ENCODE measurements at places on chromosomes 6 and 20.

- DNase-seq, result peak; percentile 13
Measured at GRCh38 chr6:6560909-6561308, 27.6 kb upstream of the LY86 start.

DNA sequence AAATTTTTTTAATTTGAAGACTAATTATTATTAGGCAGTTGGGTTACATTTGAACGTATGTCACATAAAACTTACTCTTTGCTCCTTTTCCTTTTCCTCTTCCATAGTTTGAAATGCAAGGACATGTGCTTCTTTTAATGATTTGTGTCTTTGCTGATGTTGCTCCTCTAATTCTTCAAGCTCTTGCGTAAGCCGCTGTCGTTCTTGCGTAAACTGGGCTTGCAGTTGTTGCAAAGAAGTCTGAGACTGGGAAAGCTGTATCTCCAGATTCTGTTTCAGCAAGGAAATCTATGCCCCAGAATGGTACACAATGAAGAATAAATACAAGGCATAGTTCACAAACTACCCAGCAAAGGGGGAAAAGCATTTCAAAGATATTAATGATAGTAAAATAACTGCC, 45.1 kb upstream of the MCM9 start:
- no peak for DNase-seq

GRCh38 chr6:144131248-144131709, 19.0 kb upstream of the STX11 start:
- DNase-seq, result peak; percentile 71

DNA sequence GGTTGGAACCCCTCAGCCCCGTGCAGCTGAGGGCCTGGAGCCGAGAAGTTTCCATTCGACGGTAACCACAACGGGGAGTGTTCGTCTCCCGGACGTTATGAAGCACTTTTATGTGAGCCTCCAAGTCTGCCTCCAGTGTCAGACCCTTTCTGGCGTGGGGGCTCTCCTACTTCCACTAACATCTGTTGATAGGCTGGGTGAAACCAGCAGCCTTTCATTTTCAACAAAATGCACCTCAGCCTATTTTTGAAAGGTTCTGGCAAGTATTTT, 257.4 kb downstream of the THBS2 start:
- no peak for DNase-seq

GRCh38 chr6:11462742-11463397, 74.7 kb upstream of the TMEM170B start:
- DNase-seq, result no peak

DNA sequence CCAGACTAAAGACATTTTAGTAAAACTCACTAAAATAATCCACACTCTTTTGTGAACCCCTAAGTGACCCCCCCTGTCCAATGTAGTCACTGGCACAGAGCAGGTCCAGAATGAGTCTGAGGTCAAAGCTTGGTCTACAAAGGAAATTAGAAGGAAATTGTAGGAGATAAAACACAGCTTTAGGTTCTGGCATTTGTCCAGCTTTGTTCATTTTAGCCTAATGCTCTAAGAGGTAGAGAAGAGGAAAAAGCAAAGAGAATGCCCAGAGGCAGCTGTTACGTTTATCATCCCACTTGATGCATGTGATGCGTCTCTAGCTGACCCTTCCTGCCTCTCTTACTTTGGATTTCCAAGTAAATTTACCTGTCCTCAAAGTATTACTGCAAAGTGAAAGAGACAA, 62.5 kb downstream of the CNKSR3 start:
- no peak for DNase-seq

DNA sequence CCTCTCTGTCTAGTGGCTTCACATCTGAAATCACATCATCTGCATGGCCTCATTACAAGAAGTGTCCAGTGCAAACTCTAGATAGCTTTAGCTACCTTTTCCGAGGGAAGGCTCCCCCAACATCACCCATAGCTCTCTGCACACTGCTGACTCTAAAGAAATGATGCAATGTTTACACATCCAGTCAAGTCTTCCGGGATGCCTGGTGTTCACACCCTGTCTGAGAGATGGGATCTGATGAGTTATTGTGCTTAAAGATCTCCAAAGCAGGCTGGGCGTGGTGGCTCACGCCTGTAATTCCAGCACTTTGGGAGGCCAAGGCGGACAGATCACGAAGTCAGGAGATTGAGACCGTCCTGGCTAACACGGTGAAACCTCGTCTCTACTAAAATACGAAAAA, 404.6 kb upstream of the IRAK1BP1 start:
- DNase-seq, result peak; percentile 8

- DNase-seq, result no peak
Measured at GRCh38 chr6:6661191-6661590, 72.7 kb downstream of the LY86 start.

DNA sequence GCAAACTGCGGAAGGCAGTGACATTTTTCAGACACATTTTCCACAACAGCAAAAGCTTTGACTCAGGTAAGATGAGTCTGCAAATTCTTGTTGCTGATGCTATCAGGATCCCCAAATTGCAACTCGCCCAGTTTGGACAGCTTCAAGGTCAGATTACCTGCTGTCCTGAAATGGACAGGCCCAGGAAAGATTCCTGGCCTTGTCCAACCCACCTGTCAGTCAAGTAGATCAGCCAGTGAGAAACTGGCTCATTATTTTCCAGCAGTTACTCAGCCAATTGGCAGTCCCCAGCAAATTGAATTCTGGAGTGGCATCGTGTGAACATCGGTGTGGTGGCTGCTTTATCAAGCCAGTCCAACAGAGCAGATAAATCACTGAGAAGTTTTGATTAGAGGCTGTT, 84.5 kb upstream of the SNAP25 start:
- no peak for DNase-seq

GRCh38 chr6:151326116-151326825, 65.1 kb downstream of the ZBTB2 start:
- no peak for DNase-seq

DNA sequence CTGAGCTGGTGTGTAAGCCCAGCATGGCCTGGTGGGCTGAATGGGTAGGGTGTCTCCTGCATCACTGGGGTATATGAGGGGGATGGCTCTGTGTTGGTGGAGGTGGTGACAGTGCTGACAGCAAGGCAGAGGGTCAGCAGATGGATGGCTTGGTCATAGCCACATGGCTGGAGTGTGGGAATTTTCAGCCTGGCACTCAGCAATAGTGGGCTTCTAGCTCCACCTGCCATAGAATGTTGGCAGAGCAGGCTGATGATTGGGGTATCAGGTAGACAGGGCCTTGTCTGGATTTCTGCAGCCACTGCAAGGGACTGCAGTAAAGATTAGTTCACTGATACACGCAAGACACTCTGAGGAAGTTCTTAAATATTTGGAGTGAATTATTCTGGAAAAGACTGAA, 137.5 kb upstream of the BACH2 start:
- DNase-seq, result peak; percentile 24

DNA sequence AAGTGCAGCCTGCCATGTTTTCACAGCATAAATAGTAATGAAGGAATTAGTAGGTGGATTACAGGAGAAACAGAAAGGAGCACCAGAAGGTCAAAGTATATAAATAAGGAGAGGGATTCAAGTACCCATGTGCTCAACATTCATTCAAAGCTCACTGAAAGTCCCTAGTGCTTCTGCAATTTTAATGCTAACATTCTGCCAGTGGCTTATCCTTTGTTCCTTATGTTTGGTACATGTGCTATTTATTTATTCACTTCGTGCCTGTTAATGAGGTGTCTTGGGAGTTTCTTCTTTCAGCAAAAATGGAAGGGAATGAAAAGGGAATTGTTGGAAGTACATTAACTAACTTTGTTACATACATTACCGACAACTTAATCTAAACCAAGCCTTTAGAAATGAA, 105.7 kb downstream of the CRYBG1 start:
- DNase-seq, result no peak

DNA sequence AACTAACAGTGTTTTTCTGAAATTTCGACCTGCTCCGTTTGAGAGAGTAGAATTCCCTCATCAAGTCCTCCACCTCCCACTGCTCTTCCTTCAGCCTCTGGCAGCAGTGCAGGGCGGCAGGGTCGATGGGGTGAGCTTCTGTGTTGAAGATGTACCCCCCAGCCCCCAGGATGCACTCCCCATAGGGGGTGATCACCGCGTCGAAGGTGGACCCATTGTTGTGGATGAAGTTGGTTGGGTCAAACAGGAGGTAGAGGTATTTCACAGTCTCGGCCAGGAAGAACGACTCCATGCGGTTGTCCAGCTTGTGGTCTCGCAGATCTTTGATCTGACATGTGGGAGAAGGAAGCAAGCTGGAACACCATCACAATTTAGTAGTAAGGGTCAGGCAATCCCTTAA, 23.0 kb upstream of the TRPC4AP start:
- no peak for DNase-seq

- DNase-seq, result no peak
Measured at GRCh38 chr6:110492584-110492983, 16.2 kb upstream of the SLC22A16 start.

GRCh38 chr20:61369731-61370520, 117.9 kb downstream of the CDH4 start:
- no peak for DNase-seq

DNA sequence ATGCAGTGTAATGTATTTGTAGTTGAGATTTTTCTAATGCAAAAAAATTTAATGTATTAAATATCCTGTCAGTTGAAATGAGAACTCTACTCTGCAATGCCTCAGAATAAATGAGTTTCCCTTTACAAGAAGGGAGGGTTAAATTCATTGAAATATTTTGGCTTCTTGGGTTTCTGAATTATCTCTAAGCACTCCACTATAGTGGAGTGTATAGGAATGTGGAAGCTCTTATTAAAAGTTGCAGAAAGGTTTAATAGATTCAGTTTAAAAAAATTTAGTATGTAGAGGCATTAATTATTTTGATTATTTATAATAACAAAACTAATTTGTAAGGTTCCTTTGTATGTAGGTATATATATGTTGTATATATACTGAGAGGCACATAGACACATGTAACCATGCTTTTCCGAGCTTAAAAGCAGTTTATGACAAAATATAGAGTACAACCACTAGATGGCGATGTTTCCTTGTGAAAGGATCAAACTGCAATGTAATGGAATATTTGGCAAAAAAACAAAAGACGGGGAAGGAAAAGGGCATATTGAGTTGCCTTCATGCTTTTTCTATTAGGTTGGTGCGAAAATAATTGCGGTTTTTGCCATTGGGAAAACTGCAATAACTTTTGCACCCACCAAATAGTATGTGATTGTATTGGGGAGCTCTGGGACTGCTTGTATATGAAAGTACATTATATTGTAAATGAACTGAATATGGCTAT, 144.2 kb downstream of the MYO6 start:
- DNase-seq, result peak; percentile 60

DNA sequence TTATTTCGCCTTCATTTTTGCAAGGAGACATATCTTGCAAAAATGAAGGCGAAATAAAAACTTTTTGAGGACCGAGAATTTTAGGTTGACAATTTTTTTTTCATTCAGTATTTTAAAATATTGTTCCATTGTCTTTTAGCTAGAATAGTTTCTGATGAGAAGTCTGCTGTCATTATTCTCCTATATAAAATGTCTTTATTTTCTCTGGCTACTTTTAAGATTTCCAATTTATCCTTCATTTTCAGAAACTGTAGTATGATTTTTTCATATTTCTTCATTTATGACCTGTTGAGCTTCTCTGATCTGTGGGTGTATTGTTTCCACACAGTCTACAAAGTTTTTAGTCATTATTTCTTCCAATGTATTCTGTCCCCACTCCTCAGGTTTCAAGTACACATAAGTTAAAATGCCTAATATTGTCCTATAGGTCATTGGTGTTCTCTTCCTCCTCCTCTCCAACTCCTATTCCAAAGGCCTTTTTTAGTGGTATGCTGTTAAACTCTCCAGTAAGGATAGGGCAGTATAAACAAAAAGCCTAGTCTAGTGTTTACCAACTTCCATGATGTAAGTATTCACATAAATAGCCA, 15.7 kb downstream of the AHI1 start:
- DNase-seq, result no peak

DNA sequence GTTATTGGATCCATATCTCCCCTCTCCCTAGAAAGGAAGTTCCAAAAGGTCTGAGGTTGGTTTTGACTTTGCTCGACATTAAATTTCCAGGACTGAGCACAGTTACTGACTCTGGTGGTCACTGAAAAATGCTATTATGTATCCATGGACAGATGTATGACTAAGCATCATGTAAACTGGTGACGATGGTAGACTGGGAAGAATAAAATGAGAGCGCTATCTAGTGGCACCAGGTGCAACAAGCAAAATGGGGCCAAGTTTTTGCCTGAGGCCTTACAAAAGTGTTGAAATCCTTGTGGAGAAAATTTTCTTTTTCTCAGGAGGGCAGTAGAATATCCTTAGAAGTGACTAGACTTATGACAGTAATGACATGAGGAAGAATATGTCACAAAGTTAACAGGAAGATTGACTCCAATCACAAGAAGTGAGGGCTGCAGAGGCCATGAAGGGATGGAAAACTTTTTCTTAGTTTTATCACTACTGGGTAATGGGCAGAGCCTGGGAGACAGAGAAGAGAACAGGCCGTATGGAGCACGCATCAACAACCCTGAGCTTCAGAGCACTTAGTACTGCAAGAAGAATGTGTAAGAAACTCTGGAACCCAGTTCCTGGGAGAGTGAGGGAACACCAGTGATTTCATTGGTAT, 88.9 kb upstream of the ELOVL5 start:
- peak; percentile 75 for DNase-seq

DNA sequence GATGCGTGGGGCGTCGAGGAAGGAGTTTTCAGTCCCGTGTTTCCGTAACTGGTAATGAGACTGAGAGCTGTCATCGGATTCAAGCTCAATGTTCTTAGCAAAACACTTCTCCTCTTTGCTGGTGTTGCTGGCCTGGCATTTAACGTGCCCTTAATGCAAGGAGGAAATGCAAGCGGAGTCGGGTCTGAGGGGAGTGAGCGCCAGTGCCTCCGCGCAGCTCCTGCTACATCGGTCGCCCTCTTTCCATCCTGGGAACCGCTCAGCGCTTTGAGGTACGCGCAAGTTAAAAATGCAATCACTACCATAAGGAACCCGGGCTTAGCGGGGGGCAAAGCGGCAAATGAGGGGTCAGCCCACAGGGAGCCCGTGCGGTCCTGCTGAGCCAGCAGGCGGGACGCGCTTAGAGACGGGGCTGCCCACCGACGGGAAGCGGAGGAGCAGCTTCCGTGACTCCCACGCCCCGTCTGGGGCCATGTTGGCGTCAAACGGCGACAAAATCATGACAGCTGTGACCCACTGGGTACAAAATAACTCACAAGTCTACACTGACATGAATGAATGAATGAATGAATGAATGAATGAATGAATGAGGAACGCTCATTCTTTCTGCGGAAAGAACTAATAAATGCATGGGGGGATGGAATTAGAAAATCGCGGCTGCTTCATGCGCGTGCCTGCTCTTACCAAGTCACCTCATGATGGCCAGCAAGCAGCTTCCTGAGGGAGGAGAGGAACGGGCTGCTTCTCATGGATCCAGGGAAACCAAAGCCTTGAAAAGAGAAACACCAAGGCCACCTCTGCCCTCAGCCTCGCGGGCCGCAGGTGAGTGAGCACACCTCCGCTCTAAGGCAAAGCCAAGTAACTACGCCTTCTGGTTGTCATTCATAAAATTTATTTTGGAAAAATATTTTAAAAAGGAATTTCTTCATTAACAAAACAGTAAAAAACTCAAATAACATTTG, 9.3 kb downstream of the DLL1 start:
- no peak for DNase-seq

GRCh38 chr20:59437601-59438031, 137.2 kb downstream of the EDN3 start:
- no peak for DNase-seq

- DNase-seq, result peak; percentile 16
Measured at GRCh38 chr6:9593554-9593953, 821.3 kb downstream of the TFAP2A start.

GRCh38 chr20:9400171-9401025, 114.0 kb upstream of the LAMP5 start:
- DNase-seq, result peak; percentile 59
